ENCODE measurements at places on chromosomes 16 and 17. TPM values are rescaled to one million over a fixed set of nuclear protein-coding genes. Genes with fewer than 3 reads are reported as not detected.
A peak's percentile ranks its signal among the peaks of the same experiment; 100 is the strongest.

DNA sequence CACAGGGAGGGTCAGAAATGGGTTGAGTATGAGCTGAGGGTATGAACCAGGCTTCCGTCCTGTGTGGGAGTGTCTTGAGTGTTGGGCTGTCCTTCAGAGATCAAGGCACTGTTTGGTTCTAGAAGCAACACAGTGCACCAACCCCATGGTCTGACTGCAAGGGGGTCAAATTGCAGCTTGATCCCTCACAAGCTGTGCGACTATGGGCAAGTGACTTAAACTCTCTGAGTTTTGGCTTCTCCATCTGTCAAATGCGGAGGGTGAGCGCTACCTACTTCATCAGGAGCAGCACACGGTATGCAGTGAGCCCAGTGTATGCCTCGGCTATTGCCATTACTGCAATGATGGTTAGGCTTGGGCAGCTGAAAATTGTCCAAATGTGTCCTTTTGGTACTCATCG is 21.0 kb downstream of the SEC14L5 start:
- DNase-seq = no peak

GRCh38 chr17:64607862-64608565 is 54.1 kb downstream of the SMURF2 start:
- no peak for DNase-seq

- no peak for DNase-seq
These were observed 15.8 kb upstream of the DNAH17 start for GRCh38 chr17:78592991-78593329.

DNA sequence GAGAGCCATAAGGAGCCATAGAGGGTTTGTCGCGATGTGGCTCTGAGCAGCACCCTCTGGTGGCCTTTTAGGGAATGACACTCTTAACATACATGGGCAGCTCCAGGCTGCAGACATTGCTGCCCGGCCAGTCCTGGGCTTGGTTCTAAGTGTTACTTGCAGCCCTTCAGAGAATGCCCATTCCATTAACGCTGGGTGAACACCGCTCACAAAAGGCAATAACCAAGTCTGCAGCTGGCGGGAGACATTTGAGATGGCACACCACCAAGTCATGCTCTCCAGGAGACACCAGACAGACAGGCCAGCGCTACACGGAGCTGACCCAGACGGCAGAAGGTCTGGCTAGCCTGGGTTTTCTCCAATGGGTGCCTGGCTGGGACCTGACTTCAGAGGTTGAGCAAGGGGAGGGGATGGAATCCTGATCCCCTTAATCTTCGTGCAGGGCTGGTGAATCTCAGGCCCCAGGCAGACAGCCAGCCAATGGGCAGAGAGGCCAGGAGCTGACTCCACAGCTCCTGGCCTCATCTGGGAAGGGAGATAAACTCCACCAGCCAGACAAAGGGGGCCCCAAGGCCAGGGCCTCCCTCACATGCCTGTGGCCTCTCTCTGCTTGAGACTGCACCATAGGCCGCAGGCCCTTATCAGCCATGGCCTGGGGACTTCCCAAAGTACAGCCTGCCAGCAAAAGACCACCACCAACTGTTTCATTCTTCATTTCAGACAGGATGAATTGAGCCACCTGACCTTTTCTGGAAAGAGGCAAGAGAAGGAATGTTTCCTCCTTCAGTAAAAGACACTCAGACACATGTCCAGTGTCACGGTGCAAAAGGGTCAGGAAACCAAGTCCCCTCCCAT is 58.8 kb downstream of the ZDHHC7 start:
- DNase-seq = peak; percentile 87

DNA sequence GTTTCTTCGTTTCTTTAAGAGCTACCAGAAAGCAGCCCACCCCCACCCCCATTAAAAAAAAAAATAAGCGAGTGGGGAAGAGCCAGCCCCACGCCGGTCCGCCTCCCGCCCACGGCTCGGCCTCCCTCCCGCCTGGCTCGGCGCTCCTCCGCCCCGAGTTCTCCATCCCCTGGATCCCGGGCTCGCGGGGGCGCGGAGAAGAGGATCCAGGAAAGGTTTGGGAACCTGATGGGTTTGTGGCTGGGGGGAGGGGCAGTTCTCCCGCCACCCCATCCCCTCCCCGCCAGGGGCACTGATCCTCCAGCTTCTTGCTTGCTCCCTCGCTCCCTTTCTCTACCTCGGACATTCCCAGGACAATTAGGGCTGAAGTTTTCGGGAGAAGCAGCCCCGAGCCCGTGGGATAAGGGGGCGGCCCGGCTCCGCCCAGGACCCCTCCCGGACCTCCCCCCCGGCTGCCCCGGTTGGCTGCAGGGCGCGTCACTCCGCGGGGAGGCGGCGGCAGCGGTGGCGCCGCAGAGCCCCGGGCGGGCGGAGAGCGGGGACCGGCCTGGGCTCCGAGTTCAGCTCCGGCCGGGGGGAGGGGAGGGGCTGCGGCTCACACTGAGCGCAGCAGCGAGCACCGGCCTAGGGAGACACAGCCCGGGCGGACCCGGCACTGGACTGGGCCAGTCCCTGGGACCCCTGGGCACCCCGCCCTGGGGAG is 1.0 kb upstream of the SALL1 start:
- DNase-seq = no peak

- DNase-seq = peak; percentile 49
These were observed 126.4 kb upstream of the SMURF2 start for GRCh38 chr17:64788286-64789060.

- DNase-seq = peak; percentile 89
These were observed 1.2 kb upstream of the MT2A start for GRCh38 chr16:56607109-56607618.

- DNase-seq = peak; percentile 51
These were observed 114.5 kb downstream of the RMI2 start for GRCh38 chr16:11459722-11460121.

GRCh38 chr16:984121-984694 is 2.6 kb downstream of the SOX8 start:
- DNase-seq = no peak

DNA sequence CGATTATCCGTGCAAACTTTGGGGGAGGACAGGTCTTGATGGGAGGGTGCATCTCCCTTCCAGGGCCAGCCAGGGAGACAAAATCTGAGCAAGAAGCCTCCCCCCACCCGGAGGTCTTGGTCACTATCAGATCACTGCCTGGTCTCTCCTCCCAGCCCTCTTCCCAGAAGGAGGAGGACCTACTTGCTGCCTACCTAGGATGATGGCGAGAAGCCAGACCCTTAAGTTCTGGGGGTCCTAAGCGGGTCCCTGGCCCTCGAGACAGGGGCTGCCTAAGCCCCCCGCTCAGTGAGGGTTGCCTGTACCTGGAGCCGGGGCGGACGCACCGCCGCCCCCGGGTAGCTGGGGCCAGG is 4.6 kb downstream of the TSPOAP1 start:
- DNase-seq = no peak

The FOXL1 gene
- not detected for total RNA-seq

The HNF1B gene
- not detected for total RNA-seq

The HAS3 gene
- total RNA-seq = 0.85 TPM

The CD300C gene
- 6.0 TPM for total RNA-seq

The PRSS21 gene
- 4.9 TPM for total RNA-seq

The TSNAXIP1 gene
- total RNA-seq = 2.7 TPM

The TP53TG3F gene
- not detected for total RNA-seq
